ENCODE measurements at places on chromosomes 6 and 20. TPM values are rescaled to one million over a fixed set of nuclear protein-coding genes. Genes with fewer than 3 reads are reported as not detected.

The FOXF2 gene
- total RNA-seq, result not detected

The EDN3 gene
- total RNA-seq, result 85.8 TPM

DNA sequence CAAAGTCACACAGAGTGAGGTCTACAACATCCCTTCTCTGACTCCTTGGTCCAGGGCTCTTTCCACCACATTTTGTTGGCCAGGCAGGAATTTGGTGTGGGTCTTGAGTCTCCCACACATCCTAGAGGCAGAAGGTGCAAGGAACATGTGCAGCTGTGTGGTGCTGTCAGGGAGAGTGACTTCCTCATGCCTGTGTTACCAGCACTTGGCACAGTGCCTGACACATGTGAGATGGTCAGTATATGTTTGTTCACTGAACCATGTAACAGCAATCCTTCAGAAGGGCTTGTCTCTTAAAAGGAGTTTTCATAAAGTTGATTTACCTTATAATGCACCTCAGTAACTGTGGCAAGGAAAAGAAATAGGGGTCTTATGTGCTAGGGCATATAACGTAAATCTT lies 168.5 kb downstream of the CDC5L start:
- no peaks in the 10 kb centered on the region for H3K4me1 ChIP-seq
- H3K36me3 ChIP-seq, result no peaks in the 10 kb centered on the region
- H3K27ac ChIP-seq, result no peak overlapping the region
- H3K4me3 ChIP-seq, result no peak overlapping the region
- no peak for DNase-seq
- H3K27me3 ChIP-seq, result no peaks in the 10 kb centered on the region

DNA sequence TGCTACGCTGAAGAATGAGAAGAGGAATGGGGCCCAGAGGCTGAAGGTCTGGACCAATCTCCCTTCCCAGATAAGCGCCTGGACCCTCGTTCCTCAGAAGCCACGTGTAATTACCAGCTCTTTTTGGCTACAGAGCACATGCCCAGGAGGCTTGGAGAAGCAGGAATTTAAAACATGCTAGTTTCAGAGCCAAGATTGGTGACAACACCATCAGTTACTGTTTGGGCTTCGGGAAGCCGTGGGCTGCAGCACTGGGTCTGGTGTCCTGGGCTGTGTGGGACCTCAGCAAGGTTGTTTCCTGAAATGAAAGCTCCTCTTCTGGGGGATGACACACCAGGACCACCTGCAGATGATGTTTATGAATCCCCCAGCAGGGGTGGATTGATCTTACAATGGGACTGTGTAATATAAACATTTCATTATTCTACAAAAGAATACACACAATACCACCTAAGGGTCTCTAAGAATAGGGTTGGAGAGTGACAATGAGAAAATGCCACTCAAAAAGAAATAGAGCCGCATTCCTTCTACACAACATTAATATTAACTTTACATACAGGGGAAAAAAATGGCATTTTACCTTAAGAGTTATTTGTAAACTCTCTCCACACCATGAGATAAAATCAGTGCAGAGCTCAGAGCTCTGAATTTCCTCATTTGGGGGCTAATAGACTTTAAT lies 207.8 kb upstream of the FOXQ1 start:
- H3K27ac ChIP-seq, result no peak overlapping the region
- DNase-seq, result no peak
- H3K36me3 ChIP-seq, result no peaks in the 10 kb centered on the region
- H3K4me3 ChIP-seq, result no peak overlapping the region
- H3K27me3 ChIP-seq, result no peaks in the 10 kb centered on the region
- H3K4me1 ChIP-seq, result no peaks in the 10 kb centered on the region

The RFX6 gene
- total RNA-seq, result not detected

- no peak overlapping the region for H3K27ac ChIP-seq
- no peak for DNase-seq
Measured at GRCh38 chr6:104281370-104281769, 578.3 kb downstream of the HACE1 start.

DNA sequence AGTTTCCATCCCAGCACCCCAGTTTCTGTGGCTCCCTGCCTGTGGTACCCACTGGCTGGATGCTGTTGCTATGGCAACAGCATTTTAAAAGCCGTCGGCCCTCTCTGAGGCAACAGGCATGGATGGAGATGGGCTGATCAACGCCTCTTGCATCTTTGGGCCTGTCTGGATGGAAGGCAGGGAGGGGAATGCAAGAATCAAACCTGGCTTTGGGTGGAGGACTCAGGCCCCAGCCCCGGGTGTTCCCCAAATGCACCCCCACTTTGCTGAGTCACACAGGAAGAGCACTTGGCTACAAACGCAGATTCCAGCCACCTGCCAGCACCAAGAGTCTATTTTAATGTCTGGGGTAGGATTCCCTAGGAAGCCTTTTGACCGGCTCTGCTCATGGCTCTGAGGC lies 45.7 kb upstream of the TGM2 start:
- no peak overlapping the region for H3K4me3 ChIP-seq
- peak overlapping the region; percentile 7 for H3K27ac ChIP-seq
- peak; percentile 12 for DNase-seq
- no peaks in the 10 kb centered on the region for H3K27me3 ChIP-seq
- H3K36me3 ChIP-seq, result no peaks in the 10 kb centered on the region
- no peaks in the 10 kb centered on the region for H3K4me1 ChIP-seq

The GABRR2 gene
- total RNA-seq, result 0.26 TPM

- peak; percentile 91 for DNase-seq
- H3K36me3 ChIP-seq, result no peaks in the 10 kb centered on the region
- H3K27me3 ChIP-seq, result no peaks in the 10 kb centered on the region
- H3K4me3 ChIP-seq, result peak within 1 kb of the TSS; percentile 78
Measured at GRCh38 chr6:7389451-7390225, at the start of the genes CAGE1 and RIOK1. CAGE1 (minus strand) TSS chr6:7389742; CDS start chr6:7387173, 2,569 bp downstream. RIOK1 (plus strand) TSS chr6:7389808; CDS start chr6:7390003, 195 bp downstream.

The SCUBE3 gene
- not detected for total RNA-seq

DNA sequence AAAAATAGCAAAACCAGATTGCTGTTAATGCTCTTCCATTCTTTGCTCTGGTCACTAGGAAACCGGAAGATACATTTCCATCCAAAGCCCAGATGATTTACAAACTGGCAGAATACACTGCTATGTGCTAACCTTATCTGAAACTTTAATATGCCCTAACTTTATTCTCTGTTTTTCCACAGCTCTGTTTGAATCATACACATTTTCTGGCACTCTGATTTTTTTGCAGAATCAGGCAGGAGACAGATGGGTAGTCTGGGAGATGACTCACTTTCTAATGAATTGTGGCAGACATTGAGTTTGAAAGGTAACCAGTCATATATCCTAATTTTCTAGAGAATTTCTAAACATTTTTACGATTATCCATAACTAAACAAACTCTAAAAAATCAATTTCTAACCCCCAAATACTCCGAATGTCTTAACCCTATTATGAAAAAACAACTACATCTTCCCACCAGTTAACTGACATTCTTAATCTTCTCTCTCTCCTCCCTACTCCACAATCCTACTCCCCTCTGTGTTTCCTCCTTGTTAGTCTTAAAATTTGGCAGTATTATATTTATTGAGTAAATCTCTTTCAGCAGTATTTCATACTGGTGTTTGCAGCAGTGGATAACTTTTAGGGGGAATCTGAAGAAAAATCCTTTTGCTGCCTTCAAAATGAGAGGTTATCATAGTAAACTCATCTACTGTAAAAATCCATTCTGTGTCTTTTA lies 63.5 kb downstream of the MAN1A1 start:
- H3K4me1 ChIP-seq, result peaks cover 8% of the 10 kb centered on the region
- DNase-seq, result no peak
- H3K36me3 ChIP-seq, result no peaks in the 10 kb centered on the region
- H3K4me3 ChIP-seq, result no peak overlapping the region
- H3K27me3 ChIP-seq, result no peaks in the 10 kb centered on the region
- H3K27ac ChIP-seq, result peak overlapping the region; percentile 2

GRCh38 chr6:122872311-122872710 lies 83.3 kb downstream of the SMPDL3A start:
- no peaks in the 10 kb centered on the region for H3K27me3 ChIP-seq
- H3K4me1 ChIP-seq, result no peaks in the 10 kb centered on the region
- no peak overlapping the region for H3K4me3 ChIP-seq

The CALHM4 gene
- total RNA-seq, result not detected

The HLA-DPB1 gene
- 44.1 TPM for total RNA-seq

Data from uterus (tissue), 4 donors.